Left hindlimb (tissue), 1 donor: ENCODE measurements at places on chromosomes 6 and 20.

DNA sequence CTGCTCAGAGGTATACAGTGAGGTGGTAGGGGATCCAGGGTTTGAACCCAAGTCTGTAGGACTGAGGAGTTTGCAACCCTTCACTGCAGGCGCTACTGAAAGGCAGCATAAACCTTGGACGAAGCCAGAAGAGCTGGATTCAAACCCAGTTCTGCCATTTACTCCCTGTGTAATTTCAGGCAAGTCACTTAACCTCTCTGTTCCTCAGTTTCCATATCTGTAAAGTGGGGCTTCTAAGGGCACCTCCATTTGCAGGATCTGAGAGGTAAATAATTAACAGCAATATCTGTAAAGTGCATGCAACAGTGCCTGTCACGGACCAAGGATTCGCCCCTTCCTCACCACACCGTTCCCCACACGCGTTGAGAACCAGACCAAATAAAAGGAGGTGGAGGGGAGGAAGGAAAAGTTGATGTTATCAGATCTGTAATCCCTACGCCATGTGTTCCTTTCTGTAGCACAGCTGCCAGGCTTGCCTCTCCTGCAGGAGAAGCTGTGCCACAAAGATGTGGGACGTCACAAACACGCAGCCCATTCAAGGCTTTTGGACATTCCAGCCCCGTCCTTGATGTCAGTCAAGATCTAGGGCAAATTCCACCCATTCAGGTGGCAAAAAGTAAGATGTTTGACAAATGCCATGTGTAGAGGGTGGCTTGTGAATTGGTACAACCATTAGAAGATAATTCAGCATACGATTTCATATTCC lies 9.8 kb downstream of the RIPOR3 start:
- no peak for DNase-seq

DNA sequence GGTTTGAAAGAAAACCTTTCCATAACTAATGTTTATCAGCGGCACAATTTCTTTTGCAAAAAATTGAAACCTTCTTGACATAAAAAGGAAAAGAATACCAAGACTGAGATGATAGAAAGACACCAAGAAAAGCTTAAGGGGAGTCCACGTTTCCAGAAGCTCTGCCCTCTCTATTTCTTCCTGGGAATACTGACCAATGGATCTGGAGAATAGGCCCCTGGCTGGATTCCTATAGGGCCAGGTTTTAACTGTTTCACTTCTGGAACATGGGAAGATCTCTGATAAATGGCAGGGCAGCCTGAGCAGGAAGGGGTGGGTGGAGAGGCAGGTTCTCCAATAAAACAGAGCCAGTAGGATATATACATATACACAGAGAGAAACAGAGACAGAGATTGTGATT lies 413.4 kb upstream of the JARID2 start:
- DNase-seq = no peak

DNA sequence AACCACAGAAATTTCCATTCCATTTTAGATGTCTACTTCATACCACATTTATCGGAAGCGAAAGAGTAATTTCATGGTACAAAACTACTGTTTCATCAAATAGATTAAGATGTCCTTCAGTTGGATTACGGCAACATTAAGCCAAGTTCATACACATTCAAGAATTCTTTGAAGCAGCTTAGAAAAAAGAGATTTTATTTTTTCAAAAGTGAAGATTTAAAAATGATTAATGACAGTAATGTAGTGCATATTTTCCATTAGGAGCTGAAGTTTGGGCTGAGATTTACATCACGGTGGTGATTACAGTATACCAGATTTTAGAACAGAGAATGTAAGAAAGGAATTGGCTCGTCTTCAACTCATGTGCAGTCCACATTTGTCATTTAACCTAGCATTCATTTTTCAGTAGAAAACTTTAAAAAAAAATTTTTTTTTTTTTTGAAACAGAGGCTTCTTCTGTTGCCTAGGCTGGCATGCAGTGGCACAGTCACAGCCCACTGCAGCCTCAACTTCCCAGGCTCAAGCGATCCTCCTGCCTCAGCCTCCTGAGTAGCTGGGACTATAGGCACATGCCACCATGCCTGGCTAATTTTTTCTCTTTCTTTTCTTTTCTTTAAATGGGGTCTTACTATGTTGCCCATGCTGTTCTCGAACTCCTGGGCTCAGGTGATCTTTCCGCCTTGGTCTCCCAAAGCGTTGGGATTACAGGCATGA lies 1.9 kb downstream of the SYNJ2 start:
- DNase-seq = no peak

GRCh38 chr20:51416532-51417249 lies 125.8 kb downstream of the NFATC2 start:
- no peak for DNase-seq

GRCh38 chr20:9507544-9508239 lies 6.7 kb upstream of the LAMP5 start:
- no peak for DNase-seq

GRCh38 chr6:72551470-72551869 lies 70.4 kb upstream of the KCNQ5 start:
- DNase-seq = no peak

GRCh38 chr6:130307752-130308361 lies 58.0 kb upstream of the TMEM200A start:
- no peak for DNase-seq

DNA sequence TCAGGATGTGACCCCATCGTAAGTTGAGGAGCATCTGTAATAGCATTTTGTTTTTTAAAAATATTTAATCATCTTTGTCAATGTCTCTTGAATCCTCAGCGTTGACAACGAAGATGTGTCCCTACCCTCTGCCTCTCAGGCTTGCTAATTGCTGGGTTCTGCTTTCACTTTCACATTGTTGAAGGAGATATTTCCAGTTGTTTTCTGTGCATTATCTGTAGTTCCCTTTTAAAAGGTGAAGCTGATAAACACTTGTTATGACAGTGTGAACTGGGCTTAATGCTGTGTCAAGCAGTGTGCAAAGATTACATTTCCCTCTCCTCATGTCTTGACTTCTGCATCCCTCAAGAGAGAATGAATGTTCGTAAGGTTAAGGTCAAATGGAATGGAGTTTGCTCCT lies 54.9 kb downstream of the CSE1L start:
- DNase-seq = no peak

DNA sequence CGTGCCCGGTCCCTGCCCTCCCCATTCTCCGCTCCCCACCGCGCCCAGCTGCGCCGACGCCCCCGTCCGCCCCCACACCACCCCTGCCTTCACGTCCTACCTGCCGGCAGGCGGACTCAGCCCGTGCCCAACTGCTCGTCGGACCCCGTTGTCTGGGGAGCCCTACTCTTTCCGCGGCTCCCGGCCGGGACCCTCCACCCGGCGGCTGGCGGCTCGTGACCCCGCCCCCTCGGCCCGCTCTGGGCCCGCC lies at the start of gene SERAC1:
SERAC1 (minus strand) TSS at position 223 of the 250 bp plus-strand sequence. CDS start 9,899 bp downstream, outside the sequence.
- DNase-seq = no peak

- DNase-seq = no peak
Observed at GRCh38 chr20:51899674-51900073, 97.4 kb upstream of the SALL4 start.

DNA sequence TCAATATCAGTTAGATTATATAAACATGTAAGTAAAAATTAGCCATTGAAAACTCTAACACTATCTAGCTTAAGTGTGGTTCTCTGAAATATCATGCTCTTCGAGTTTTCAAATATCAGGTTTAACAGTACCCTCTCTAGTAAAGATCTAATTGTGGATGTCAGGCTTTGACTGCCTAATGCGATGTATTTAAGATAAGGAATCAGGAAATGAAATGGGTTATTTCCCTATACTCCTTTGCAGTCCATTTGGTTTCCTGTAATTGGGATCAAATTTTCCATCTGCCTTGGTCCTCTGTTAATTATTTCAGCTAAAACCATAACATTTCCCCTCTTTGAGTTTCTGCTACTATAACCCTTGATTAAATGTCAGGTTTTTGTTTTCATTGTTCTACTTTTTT lies 361.3 kb upstream of the MMS22L start:
- no peak for DNase-seq

- DNase-seq = no peak
Observed at GRCh38 chr6:26107935-26108334, 20.7 kb downstream of the HFE start.

GRCh38 chr6:105174512-105174911 lies 5.3 kb downstream of the POPDC3 start:
- no peak for DNase-seq

- no peak for DNase-seq
Observed at GRCh38 chr6:129276986-129277385, 394.0 kb downstream of the LAMA2 start.

DNA sequence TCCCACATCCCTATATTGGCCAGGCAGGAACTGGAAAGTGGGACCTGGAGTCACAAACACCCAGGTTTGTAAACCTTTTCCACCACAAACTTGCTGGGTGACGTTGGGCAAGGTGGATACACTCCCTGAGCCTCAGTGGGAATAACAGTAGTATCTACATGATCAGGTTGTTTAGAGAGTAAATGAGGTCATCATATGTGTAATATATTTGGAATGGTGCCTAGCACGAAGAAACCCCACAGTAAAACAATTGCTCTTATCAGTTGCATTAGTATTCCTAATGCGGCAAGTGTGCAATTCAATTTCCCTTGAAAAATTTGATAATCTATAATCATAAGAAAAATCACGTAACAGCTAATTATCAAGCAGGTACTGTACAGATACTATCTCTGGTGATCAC lies 51.9 kb downstream of the HIVEP2 start:
- DNase-seq = no peak

DNA sequence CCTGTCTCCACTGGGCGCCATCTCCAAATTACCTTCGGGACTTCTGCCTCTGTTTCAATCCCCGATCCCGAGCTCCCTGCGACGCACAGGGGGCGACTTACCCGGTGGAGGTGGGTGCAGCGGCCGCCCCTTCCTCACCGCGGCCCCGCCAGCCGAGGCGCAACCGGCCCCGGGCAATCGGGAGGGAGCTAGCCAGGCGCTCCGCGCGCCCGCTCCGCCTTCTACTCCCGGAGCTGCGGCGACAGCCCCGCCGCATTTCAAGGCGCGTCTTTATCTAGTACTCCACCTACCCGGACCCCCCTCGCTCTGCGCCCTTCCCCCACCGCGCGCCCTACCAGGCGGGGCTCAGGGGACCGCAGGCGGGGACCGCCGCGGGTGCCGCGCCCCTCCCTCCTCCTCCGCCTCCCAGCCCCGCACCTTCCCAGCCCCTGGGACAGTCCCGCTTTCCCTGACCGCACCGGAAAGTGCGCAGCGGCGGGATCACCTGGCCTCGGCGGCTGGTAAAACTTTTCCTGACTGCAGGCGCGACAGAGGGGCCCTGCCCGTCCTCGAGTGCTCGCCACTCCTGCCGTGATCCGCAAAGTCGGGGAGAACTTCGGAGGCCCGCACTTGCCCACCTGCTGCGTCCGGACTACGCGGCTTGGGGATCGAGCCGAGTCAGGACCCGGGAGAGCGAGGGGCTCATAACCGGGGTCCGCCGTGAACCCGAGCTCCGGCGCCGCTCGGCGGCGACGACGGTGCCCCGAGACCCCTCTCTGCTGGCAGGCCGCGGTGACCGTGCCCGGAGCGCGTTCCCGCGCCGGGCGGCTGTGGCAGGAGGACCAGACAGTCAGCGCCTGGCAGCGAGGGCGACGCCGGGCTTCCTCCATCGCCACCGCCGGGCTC lies 8.0 kb upstream of the NKX2-2 start:
- DNase-seq = no peak

- DNase-seq = no peak
Observed at GRCh38 chr6:105005451-105005850, 48.5 kb downstream of the LIN28B start.

DNA sequence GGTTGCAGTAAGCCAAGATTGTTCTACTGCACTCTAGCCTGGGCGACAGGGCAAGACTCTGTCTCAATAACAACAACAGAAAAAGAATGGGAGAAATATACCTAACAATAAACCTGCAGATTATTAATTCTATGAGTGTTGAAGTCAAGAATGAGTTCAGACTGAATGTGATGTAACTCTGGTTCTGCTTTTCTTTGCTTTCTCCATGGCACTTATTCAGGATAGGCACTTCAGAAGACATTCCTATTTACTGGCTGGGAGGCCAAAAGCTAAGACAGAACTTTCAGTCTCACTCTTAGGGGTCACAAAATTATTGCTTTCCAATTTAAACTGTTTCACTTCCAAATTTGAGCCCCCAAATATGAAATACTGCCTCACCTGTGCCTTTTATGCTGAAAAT lies 15.7 kb upstream of the PRIM2 start:
- DNase-seq = no peak

DNA sequence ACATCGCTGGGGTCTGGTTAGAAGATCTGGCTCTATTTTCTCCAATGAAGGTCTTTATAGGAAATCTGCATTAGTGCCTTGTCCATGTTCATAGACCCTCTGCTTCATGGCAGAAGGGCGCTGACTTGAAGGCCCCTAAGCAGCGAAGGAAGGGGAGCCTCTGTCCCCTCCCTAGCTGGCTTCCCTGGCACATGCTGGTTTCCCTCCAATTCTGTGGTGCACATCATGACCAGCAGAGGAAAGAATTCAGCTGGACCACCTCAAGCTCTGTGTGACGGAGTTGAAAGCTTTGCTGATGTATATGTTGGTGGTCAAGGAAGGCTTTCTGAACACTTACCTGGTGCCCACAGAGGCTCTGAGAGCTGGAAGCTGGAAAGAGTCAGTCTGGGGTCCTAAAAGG lies 129.7 kb upstream of the MYLIP start:
- no peak for DNase-seq

DNA sequence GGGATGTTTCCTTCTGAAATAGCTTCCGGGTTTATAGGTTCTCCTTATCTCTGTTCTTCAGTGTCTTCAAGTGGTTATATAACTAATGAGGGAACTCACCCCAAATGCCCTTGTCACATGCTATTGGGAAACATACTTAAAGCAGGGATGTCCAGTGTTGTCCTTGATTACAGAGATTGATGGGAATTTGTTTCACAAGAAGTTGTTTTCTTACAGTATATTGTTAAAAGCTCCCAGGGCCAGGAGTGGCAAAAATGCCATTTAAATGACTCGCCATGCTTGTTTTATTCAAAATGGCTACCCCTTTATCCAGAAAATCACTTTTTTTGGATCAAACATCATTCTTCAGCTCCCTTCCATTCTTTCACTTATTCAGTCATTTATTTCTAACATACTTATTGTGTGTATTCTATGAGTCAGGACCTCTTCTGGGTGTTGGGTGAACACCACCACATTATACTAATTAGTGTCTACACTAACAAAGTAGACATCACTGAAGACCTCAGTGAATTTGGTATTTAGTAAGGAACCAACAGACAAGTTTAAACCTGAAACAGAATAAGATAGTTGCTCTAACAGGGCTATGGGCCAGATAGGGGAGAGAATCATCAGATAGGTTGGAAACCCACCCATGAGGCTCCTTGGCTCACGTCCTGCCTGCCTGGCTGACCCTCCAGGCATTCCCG lies 791.1 kb downstream of the MAFB start:
- DNase-seq = no peak
